ENCODE measurements at places on chromosomes 5 and 9. TPM values are rescaled to one million over a fixed set of nuclear protein-coding genes. Genes with fewer than 3 reads are reported as not detected.

DNA sequence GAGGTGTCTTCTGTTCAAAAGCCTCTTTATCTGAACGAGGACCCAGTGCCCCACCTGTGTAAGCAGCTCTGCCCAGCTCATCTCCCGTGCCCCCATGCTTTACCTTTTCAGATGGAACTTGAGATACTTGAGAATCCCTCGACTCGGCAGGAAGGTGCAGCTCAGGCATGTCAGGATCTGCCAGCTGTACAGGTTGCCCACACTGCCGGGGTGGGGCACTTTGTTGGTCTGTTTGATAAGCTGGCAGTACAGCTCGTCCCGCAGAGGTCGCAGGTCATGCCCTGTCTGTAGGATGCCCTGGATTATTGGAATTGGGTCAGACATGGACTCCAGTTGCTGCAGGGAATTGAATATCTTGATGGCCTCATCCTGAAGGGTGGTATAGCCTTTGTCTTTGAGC lies 58.0 kb upstream of the RETREG1 start:
- DNase-seq: no peak

DNA sequence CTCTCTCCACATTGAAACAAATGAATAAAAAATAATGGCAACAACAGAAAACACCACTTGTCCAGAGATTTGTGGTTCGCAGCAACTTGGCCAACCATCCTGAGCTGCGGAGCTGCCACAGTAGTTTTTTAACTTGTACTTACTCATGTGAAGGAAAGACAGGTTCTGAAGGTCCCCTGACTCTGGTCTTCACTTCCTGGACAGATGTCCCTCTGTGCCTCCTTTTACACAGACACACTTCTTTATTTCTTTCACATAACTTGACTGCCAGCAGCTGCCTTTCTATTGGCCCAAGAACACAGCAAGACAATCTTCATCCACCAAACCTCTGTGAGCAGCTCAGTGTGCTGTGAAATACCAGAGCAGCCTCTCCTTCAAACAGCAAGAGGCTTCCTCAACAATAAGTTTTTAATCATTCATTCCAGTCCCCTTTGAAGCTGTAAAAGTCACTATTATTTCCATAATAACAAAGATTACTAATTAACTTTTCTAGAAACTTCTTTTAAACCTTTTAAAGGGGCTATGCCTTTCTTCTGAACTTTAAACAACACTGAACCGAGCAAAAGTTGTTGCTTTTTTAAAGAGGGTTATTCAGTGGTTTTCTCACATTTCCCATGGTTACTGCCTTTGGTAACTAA lies 198.7 kb downstream of the NR2F1-AS1 start:
- no peak for DNase-seq

DNA sequence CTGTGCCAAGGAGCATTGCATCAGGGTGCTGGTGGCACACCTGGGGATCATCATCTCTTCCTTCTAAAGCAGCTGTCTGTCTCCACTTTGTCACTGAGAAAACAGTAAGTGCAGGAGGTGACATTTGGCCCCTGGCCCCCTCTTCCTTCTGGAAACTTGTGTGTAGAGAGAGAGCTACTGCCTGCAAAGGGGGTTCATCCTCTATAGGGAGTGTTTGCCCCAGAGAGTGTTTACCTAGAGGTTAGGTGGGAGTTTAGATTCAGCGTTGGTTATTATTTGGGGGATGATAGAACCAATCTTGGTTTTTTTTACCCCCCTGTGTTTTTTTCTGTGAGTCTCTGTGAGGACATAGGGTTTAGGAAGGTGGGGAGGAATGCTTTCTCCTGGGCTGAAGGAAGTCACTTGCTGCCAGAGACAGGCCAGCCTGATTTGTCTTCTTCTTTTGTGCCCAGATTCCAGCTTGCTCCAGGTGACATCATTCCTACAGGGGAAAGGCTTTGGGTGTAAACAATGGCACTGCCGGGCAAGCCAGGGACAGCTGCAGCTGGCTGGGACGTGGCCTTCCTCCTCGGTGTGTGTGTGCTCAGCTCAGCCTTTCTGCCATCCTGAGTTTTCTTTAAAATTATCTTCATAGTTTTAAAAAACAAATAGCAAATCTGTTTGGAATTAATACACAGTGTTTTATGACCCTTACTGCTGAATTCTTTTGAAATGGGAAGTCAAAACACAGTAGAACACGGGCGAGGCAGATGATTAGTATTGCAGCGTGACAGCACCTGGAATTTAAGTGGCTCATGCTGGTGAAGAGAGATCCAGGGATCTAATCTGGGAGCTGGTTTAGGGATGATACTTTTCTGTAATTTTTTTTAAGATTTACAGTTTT lies 24.5 kb downstream of the PRRC2B start:
- no peak for DNase-seq

The RNF44 gene
- 36.6 TPM for total RNA-seq

- DNase-seq: no peak
Observed at GRCh38 chr9:121133104-121133816, 58.5 kb downstream of the CNTRL start.

All from kidney epithelial cell (primary cell).